ENCODE measurements at places on chromosomes 5 and 9.

GRCh38 chr9:83041771-83042170, 21.2 kb downstream of the RASEF start:
- no peak for DNase-seq

DNA sequence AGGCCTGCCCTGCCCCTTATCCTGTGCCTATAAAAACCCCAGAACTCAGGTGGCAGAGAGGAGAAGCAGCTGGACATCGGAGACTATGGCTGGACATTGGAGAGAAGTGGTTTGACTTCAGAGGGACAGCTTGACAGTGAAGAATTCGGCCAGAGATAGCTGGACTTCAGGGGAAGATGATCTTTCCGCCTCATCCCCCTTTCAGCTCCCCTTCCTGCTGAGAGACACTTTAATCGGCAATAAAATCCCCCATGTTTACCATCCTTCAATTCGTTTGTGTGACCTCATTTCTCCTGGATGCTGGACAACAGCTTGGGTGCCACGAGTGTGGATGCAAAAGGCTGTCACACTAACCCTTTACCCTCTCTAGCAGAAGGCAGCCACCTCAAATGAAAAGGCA, 134.1 kb upstream of the TUT7 start:
- DNase-seq: no peak

GRCh38 chr9:12178634-12179033, 514.6 kb upstream of the TYRP1 start:
- DNase-seq: no peak

- DNase-seq: no peak
Measured at GRCh38 chr5:149724884-149725283, 5.2 kb upstream of the PPARGC1B start.

DNA sequence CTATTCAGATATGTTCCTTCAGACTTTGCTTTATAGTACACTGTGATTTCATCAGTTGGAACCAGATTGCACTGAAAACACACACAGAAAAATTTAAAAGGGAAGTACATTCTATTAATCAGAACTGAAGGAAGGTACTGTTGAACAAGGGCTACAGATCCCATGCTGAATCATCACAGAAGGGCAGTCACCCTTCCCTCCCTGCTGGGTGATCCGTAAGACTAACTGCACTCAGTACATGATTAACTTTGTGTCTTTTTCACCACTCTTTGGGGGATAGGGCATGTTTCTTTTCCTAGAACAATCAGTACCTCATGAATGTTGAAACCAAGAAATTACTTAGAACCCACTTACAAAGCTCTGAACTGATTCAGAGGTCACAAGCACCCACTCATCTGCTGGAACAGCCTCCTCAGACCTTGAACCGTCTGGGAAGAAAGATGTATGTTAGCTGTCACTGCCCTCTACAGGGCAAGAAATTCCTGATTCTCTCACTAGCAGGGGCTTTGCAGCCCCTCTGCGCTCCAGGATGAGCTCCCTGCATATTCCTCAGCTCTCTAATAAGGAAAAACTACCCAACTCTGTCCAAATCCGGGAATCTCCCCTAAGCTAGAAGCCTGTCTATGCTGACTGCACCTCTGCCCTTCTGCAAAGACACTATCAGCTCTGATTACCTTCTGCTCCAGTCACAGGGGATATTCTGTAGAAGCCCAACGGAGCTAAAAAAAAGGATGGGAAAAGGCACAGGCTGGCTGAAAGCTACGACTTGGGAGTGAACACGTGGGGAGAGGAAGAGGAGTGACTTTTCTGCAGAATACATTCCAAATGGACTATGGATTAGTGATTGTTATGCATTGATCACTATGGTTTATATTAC, 51.0 kb downstream of the IARS1 start:
- no peak for DNase-seq

Data from activated gamma-delta T cell (primary cell).